ENCODE measurements at places on chromosomes 2 and 18. TPM values are rescaled to one million over a fixed set of nuclear protein-coding genes. Genes with fewer than 3 reads are reported as not detected.

The CEP76 gene
- 10.3 TPM for total RNA-seq

The CCDC74B gene
- 2.3 TPM for total RNA-seq

The GAL3ST2 gene
- not detected for total RNA-seq

The PID1 gene
- total RNA-seq, result 38.4 TPM

The RAMP1 gene
- 191 TPM for total RNA-seq

The PARD3B gene
- 9.5 TPM for total RNA-seq

The WNT10A gene
- not detected for total RNA-seq

The KCNK3 gene
- total RNA-seq, result 7.2 TPM

The FBXO48 gene
- total RNA-seq, result 1.2 TPM

The PRKAG3 gene
- total RNA-seq, result not detected

The TRIP12 gene
- total RNA-seq, result 79.4 TPM

The SCN3A gene
- 1.4 TPM for total RNA-seq

The SERPINB3 gene
- total RNA-seq, result 0.21 TPM

The NETO1 gene
- total RNA-seq, result not detected

The EFR3B gene
- total RNA-seq, result 0.32 TPM

The CFAP221 gene
- total RNA-seq, result not detected

The NPHP1 gene
- 9.8 TPM for total RNA-seq

The FAM124B gene
- total RNA-seq, result 13.3 TPM

The TTN gene
- total RNA-seq, result 7.6 TPM

The DOCK10 gene
- 30.9 TPM for total RNA-seq

The EVX2 gene
- not detected for total RNA-seq

The MRPL44 gene
- total RNA-seq, result 3.8 TPM

The ACADL gene
- total RNA-seq, result 18.5 TPM

The TUBA3E gene
- total RNA-seq, result not detected

The KCNE4 gene
- 18.3 TPM for total RNA-seq

The DSC1 gene
- not detected for total RNA-seq

The PROM2 gene
- not detected for total RNA-seq

The SLC30A3 gene
- total RNA-seq, result 7.6 TPM

The RAX gene
- total RNA-seq, result not detected

The CGREF1 gene
- 3.5 TPM for total RNA-seq

The FAP gene
- 16.7 TPM for total RNA-seq

The SLC25A52 gene
- not detected for total RNA-seq

The ANKRD36B gene
- 19.4 TPM for total RNA-seq

The TRABD2A gene
- total RNA-seq, result 1.1 TPM

The UGT1A6 gene
- 10.6 TPM for total RNA-seq

The MCEE gene
- total RNA-seq, result 2.0 TPM

The C2orf74 gene
- total RNA-seq, result 7.2 TPM

The TMEM247 gene
- total RNA-seq, result not detected

The LINC00305 gene
- not detected for total RNA-seq

The GIGYF2 gene
- 27.5 TPM for total RNA-seq

The IL36A gene
- not detected for total RNA-seq

The PCARE gene
- total RNA-seq, result not detected

The CPO gene
- total RNA-seq, result not detected

The DSG4 gene
- not detected for total RNA-seq

The DSC2 gene
- total RNA-seq, result 4.4 TPM

All from ascending aorta (tissue), 2 donors.